ENCODE measurements at places on chromosomes 5 and 9. TPM values are rescaled to one million over a fixed set of nuclear protein-coding genes. Genes with fewer than 3 reads are reported as not detected.

Gene IGIP
- 1.4 TPM for total RNA-seq

- peaks cover 20% of the 10 kb centered on the region for H3K4me1 ChIP-seq
- H3K27ac ChIP-seq, result peak overlapping the region; percentile 51
- no peak for DNase-seq
- no peak overlapping the region for H3K4me3 ChIP-seq
Measured at GRCh38 chr5:160363211-160363610, 7.2 kb downstream of the C1QTNF2 start.

DNA sequence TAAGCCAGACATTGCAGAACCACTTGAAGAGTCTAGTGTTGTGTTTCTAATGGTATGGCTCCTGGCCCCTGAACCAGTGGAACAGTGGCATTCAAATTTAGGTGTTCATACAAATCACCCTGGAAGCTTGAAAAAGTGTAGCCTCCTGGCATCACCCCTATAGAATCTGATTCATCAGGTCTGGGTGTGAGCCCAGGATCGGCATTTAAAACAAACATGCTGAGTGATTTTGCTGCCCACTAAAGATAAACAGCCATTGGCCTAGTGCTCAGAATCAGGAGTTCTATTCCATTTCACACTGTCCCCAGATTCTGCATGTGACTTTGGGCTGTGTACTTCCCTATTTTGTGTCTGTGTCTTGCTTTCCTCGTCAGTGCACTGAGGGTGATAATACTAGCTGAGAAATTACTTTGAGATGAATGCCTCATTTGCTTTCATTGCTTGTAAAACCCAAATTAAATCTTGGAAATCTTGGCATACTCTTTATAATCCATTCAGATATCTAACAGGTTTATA, 241.5 kb upstream of the CLINT1 start:
- DNase-seq, result no peak
- no peak overlapping the region for H3K27ac ChIP-seq
- no peaks in the 10 kb centered on the region for H3K27me3 ChIP-seq
- H3K36me3 ChIP-seq, result no peaks in the 10 kb centered on the region
- no peaks in the 10 kb centered on the region for H3K4me1 ChIP-seq

Gene CDC23
- 56.9 TPM for total RNA-seq

- no peak overlapping the region for H3K27ac ChIP-seq
- no peaks in the 10 kb centered on the region for H3K4me1 ChIP-seq
- no peak for DNase-seq
- H3K36me3 ChIP-seq, result peaks cover 13% of the 10 kb centered on the region
Measured at GRCh38 chr9:4833781-4834560, 41.2 kb downstream of the RCL1 start.

- H3K27me3 ChIP-seq, result no peaks in the 10 kb centered on the region
- H3K4me1 ChIP-seq, result peaks cover 25% of the 10 kb centered on the region
- DNase-seq, result no peak
- no peak overlapping the region for H3K4me3 ChIP-seq
Measured at GRCh38 chr5:151065609-151066008, 15.2 kb downstream of the TNIP1 start.

DNA sequence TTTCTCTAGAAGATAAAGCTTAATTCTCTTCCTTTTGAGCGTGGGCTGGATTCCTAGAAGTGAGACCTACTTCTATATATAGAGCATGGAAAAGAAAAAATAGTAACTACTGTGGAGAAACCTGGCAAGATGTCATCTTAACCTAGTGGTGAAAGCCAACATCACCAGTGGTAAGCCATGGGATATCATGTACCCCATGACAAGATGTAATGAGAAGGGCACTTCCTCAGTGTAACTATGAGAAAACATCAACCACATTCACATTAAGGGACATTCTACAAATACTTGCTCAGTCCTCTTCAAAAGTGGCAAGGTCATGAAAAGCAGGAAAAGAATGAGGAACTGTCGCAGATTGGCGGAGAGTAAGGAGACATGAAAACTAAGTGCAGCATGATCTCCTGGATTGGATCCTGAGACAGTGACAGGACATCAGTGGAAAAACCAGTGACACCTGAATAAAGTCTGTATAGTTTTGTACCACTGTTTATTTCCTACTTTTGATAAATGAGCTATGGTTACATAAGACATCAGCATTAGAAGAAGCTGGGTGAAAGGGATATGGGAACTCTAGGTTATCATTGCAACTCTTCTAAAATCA, 65.4 kb downstream of the PRRC1 start:
- H3K4me1 ChIP-seq, result no peaks in the 10 kb centered on the region
- no peaks in the 10 kb centered on the region for H3K27me3 ChIP-seq
- DNase-seq, result no peak

DNA sequence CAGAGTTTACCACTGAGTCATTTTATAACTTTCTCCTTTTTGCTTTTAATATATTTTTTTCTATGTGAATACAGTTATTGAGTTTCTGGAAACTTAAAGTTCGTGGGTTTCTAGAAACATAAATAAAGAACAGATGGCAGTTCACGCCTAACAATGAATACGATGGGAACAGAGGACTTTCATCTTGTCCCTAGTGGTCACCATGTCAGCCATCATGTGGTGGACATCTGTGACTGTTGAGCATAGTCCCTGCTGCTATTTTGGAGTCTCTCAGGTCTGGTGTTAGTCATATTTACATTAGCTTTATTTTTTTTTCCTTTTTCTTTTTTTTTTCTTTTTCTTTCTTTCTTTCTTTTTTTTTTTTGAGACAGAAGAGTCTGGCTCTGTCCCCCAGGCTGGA, 85.3 kb downstream of the XRCC4 start:
- H3K27ac ChIP-seq, result no peak overlapping the region

- no peak for DNase-seq
- no peaks in the 10 kb centered on the region for H3K4me1 ChIP-seq
- peaks cover 7% of the 10 kb centered on the region for H3K27me3 ChIP-seq
- peaks cover 3% of the 10 kb centered on the region for H3K36me3 ChIP-seq
- no peak overlapping the region for H3K27ac ChIP-seq
Measured at GRCh38 chr9:107269681-107270080, 13.4 kb upstream of the RAD23B start.

Gene PRSS3
- total RNA-seq, result not detected

Gene MOB3B
- total RNA-seq, result 21.8 TPM

- DNase-seq, result no peak
- H3K36me3 ChIP-seq, result no peaks in the 10 kb centered on the region
- H3K4me3 ChIP-seq, result no peak overlapping the region
- H3K27ac ChIP-seq, result no peak overlapping the region
- peaks cover 13% of the 10 kb centered on the region for H3K27me3 ChIP-seq
- no peaks in the 10 kb centered on the region for H3K4me1 ChIP-seq
Measured at GRCh38 chr5:163760498-163760897, 255.1 kb downstream of the MAT2B start.

DNA sequence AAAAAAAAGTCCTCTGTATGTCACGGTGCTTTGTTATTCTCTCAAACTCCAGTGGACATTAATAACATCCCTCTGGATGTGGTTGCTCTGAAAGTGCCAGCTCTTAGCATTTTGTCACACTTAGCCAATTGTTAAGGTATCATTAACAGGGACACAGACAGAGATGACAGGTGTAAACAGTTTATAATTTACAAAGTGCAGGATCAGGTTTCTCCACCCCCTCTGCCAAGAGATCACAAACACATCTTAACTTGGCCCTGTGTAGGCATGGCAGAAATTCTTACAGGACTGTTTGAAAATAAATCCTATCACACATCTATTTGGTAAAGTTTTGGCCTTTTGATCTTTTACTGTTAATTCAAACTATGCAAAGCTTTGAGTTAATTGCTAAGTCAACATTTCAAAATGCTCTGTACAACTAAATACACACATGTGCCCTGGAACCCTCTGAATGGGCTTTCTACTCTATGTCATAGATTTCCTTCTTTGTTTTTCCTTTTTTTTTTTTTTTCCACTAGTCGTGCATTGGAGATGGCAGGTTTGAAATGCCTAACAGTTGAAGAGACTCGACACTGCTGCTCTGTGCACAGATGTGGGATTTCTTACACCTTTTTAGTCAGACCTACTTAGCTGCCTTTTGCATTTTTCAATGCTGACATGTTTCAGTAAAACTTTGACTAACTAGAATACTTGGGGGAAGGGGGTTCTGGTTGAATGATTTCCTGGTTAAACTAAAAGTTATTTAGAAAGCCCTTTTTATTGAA, 41.7 kb downstream of the SEMA6A start:
- no peaks in the 10 kb centered on the region for H3K36me3 ChIP-seq
- H3K4me3 ChIP-seq, result no peak overlapping the region
- H3K27ac ChIP-seq, result no peak overlapping the region
- H3K4me1 ChIP-seq, result peaks cover 38% of the 10 kb centered on the region
- no peaks in the 10 kb centered on the region for H3K27me3 ChIP-seq

DNA sequence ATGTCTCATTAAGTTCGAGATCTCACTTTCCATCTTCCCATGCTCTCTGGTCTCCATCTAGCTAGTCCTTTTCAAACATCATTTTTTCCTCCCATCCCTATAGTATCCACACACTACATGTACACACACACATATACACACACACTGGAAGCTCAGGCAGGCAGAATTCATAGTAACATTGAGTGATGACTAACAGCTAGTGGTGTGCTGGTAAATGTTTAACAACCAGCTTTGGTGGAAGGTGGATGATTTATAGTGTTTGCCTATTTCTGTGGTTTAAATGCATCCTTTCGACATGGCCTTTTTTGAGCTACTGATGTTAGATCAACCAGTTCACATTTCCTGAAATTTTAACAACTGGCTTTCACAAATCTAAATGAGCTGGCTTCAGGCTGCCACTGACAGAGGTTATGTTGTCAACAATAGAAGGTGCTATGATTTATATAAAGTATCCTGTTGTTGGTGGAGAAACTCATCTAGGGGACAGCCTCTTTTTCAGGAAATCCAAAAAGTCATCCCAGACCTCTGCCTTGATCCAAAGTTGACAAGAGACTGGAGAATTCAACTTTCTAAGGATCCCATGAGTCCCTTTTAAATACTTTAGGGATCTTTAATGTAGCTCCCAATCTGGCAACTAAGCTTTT, 117.8 kb downstream of the CCDC192 start:
- H3K4me1 ChIP-seq, result peaks cover 21% of the 10 kb centered on the region
- H3K4me3 ChIP-seq, result no peak overlapping the region
- no peaks in the 10 kb centered on the region for H3K27me3 ChIP-seq
- no peak overlapping the region for H3K27ac ChIP-seq

- no peak overlapping the region for H3K27ac ChIP-seq
- no peak for DNase-seq
- H3K36me3 ChIP-seq, result no peaks in the 10 kb centered on the region
- peaks cover 50% of the 10 kb centered on the region for H3K4me1 ChIP-seq
- no peak overlapping the region for H3K4me3 ChIP-seq
- H3K27me3 ChIP-seq, result peaks cover 29% of the 10 kb centered on the region
Measured at GRCh38 chr9:38061326-38061977, 7.6 kb downstream of the SHB start.

Gene PCDH1
- 17.3 TPM for total RNA-seq

DNA sequence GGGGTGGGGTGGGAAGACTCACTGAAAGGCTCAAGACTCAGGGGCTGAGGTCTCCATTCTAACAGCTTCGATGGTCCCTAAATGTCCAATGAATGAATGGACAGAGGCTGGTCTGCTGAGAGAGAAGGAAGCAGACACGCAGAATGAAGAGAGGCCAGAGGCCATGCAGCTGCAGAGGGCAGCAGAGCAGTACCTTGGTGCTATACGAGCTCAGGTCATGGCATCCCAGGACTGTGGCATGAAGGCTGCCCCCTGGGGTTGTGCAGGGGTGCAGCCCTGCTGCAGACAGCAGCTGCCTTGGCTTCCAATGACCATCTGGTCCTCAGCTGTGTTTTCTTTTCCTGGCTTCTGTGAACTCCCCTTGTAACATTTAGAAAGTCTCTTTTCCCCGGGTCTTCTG, 15.2 kb upstream of the CORO2A start:
- no peak for DNase-seq
- H3K4me1 ChIP-seq, result peaks cover 5% of the 10 kb centered on the region
- no peak overlapping the region for H3K27ac ChIP-seq
- no peak overlapping the region for H3K4me3 ChIP-seq

- H3K4me1 ChIP-seq, result peaks cover 5% of the 10 kb centered on the region
- no peak overlapping the region for H3K27ac ChIP-seq
- peaks cover 8% of the 10 kb centered on the region for H3K36me3 ChIP-seq
- H3K27me3 ChIP-seq, result no peaks in the 10 kb centered on the region
Measured at GRCh38 chr5:157479166-157479565, 19.2 kb downstream of the NIPAL4 start.

Gene IFNK
- total RNA-seq, result not detected

- H3K4me1 ChIP-seq, result peaks cover 41% of the 10 kb centered on the region
- H3K4me3 ChIP-seq, result no peak overlapping the region
- no peak overlapping the region for H3K27ac ChIP-seq
- H3K27me3 ChIP-seq, result peaks cover 13% of the 10 kb centered on the region
Measured at GRCh38 chr9:127765418-127765817, 13.0 kb downstream of the SH2D3C start.

Gene SPRY4
- total RNA-seq, result 42.1 TPM

Gene PCDHGA1
- total RNA-seq, result 0.93 TPM

DNA sequence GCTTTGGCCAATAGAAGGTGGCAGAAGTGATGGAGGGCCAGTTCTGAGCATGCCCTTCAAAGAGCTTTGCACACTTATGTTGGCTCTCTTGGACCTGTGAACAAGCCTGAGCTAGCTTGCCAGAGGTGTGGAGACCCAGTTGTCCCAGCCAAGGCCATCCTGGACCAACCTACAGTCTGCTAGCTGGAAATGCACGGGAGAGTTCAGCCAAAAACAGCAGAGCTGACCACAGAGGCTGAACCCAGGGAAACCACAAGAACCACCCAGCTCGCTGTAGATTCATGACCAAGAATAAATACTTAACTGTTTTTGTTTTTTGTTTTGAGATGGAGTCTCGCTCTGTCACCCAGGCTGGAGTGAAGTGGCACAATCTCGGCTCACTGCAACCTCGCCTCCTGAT, 65.4 kb upstream of the HAND1 start:
- peaks cover 4% of the 10 kb centered on the region for H3K4me1 ChIP-seq
- H3K27ac ChIP-seq, result no peak overlapping the region
- no peak overlapping the region for H3K4me3 ChIP-seq
- H3K27me3 ChIP-seq, result peaks cover 58% of the 10 kb centered on the region

- H3K27me3 ChIP-seq, result peaks cover 87% of the 10 kb centered on the region
- H3K4me1 ChIP-seq, result peaks cover 9% of the 10 kb centered on the region
- no peak overlapping the region for H3K27ac ChIP-seq
- DNase-seq, result no peak
- H3K36me3 ChIP-seq, result peaks cover 4% of the 10 kb centered on the region
Measured at GRCh38 chr9:114099669-114100270, 678 bp upstream of the KIF12 start.

GRCh38 chr5:76099286-76099702, 16.1 kb downstream of the SV2C start:
- H3K4me1 ChIP-seq, result no peaks in the 10 kb centered on the region
- H3K27ac ChIP-seq, result no peak overlapping the region
- no peak for DNase-seq
- H3K4me3 ChIP-seq, result no peak overlapping the region
- H3K36me3 ChIP-seq, result no peaks in the 10 kb centered on the region
- peaks cover 37% of the 10 kb centered on the region for H3K27me3 ChIP-seq

DNA sequence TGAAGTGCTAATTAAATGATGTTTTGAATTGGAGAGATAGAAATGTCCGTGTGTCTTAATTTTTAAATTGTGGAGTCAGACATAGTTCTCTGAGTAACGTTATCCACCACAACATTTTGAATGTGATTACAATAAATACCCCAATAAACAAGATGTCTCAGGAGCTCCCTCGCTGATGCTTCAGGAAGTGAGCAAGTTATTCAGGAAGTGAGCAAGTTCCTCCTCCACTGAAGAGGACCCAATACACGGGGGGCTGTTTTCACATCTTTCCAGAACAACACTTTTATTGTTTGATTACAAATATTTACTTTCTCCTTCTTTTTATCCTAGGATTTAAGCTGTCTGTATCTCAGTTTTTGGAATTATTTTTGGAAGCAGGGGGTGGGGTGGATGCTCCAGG, 363.8 kb downstream of the LRRC70 start:
- H3K27ac ChIP-seq, result no peak overlapping the region
- no peaks in the 10 kb centered on the region for H3K4me1 ChIP-seq
- H3K36me3 ChIP-seq, result no peaks in the 10 kb centered on the region
- H3K4me3 ChIP-seq, result no peak overlapping the region
- no peak for DNase-seq
- H3K27me3 ChIP-seq, result peaks cover 5% of the 10 kb centered on the region

All from neural crest cell (in vitro differentiated cells).